Left ventricle myocardium inferior (tissue), 1 donor: ENCODE measurements at places on chromosomes 5 and 9. TPM values are rescaled to one million over a fixed set of nuclear protein-coding genes. Genes with fewer than 3 reads are reported as not detected.

DNA sequence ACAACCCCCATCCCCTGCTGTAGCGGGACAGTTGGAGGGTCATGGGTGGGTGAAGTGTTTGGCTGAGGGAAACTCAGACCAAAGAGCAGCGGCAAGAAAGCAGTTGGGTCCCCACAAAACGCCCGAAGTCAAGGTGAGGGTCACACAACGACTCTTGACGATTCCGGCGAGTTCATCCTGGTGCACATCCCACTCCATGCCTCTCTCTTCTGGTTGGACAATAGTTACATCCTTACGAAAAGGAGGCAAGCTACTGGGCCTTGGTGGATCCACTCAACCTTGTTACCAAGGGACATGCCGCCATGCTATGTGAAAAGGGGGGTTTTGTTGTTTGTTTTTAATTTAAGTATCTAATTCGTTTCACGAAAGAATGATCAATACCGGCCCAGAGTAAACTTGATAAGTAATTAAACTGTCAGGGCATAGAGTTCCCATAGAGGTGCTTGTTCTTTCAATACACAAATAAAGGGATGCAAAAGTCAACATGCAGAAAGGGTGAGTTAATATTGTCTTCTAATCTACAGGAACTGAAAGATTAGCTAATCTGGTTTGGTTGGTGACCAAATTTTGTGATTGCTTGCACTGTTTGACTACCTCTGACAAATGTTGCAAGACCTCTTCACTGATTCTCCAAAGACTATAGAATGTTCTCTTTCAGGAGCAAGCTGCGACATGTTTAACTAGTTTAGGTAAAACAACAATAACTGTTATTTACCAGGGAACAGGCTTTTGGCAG is 732 bp upstream of the SMIM15 start:
- peaks cover 54% of the 10 kb centered on the region for H3K4me1 ChIP-seq
- DNase-seq: no peak
- peak overlapping the region; percentile 93 for H3K27ac ChIP-seq
- no peaks in the 10 kb centered on the region for H3K27me3 ChIP-seq
- H3K4me3 ChIP-seq: peak overlapping the region; percentile 76

- H3K36me3 ChIP-seq: no peaks in the 10 kb centered on the region
- no peaks in the 10 kb centered on the region for H3K27me3 ChIP-seq
- H3K4me1 ChIP-seq: peaks cover 58% of the 10 kb centered on the region
- peak overlapping the region; percentile 99 for H3K27ac ChIP-seq
These were observed 812 bp downstream of the SREK1 start for GRCh38 chr5:66144834-66145390.

GRCh38 chr9:37936965-37937364 is 33.0 kb upstream of the SLC25A51 start:
- no peak overlapping the region for H3K4me3 ChIP-seq
- H3K4me1 ChIP-seq: peaks cover 42% of the 10 kb centered on the region
- DNase-seq: no peak
- H3K27ac ChIP-seq: peak overlapping the region; percentile 71

DNA sequence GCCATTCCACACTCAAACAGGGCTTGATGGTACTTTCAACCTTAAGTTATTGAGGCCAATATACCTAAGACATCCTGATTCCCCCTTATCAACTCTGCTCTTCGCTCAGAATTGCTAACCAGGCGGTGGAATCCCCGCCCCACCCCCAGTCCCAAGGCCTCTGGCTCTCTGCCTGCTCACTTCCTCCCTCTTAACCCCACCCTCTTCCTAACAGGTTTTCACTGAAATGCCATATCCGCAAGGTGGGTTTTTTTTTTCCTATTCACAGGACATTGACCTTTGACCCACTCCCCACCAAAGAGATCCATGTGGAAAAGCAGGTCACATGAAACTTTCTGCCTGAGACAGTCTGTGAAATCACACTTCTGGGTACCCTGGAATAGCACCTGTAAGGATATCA is 66.6 kb upstream of the IFNK start:
- peaks cover 16% of the 10 kb centered on the region for H3K36me3 ChIP-seq
- no peaks in the 10 kb centered on the region for H3K27me3 ChIP-seq
- H3K27ac ChIP-seq: no peak overlapping the region
- no peak overlapping the region for H3K4me3 ChIP-seq
- DNase-seq: peak; percentile 36

DNA sequence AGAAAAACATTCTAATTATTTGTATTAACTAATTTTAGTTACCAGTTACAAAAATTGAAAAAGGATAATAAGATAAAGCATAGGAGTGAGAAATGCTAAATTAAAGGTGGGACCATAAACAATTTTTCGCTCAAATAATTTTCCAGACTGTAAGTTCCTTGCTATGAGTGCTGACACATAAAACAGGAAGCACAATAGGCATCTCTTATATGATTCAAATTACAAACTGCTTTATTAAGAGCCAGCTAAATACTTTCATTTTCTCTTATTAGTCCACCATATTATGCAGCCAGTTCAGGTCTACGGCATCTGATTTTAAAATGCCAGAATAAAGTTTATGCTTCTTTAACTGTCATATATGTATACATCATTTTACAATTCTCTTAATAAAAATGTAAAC is 4.4 kb downstream of the RC3H2 start:
- peaks cover 79% of the 10 kb centered on the region for H3K4me1 ChIP-seq
- no peaks in the 10 kb centered on the region for H3K27me3 ChIP-seq
- peaks cover 16% of the 10 kb centered on the region for H3K36me3 ChIP-seq
- no peak for DNase-seq
- H3K4me3 ChIP-seq: no peak overlapping the region

- no peaks in the 10 kb centered on the region for H3K36me3 ChIP-seq
- H3K27ac ChIP-seq: no peak overlapping the region
These were observed 66.1 kb downstream of the TRPM6 start for GRCh38 chr9:74821636-74822035.

GRCh38 chr5:111932199-111932598 is 175.2 kb upstream of the NREP start:
- no peak overlapping the region for H3K27ac ChIP-seq
- no peak for DNase-seq
- H3K4me3 ChIP-seq: no peak overlapping the region

DNA sequence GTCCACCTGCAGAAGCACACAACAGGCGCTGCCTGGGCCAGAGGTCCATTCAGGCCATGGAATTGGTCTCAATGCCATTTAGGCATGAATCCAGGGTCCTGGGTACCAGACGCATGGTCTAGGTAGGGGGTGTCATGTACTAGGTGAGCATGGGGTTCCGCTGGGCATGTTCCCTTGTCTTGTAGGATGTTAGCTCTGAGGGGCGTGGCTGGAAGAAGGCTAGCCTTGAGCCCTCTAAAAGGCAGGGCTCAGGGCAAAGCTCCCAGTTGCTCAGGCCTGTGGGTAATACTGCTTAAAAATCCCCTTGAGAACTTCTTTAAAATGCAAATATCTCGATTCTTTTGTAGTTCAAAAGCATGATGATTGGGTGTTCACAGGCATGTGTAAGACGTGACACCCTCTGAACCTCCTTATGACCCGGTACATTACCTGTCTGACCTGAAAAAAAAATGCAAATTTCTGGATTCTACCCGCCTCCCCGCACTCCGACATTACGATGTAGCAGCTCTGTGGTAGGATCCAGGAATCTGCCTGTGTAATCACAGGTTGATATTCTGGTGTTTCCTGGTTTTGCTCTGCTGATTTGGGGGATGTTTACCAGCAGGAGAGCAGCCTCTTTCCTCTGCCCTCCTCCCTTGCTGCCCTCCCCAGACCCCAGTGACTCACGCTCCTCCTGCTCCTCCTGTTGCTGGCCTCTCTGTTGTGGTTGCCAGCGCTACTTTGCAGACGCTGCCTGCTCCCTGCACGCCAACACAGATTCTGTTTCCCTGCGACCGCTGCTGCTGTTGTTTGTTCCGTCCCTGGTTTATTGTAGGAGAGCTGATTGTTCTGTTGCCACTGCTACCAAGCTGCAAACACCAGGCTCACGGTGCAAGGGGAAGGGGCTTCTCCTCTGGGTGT is 5.7 kb downstream of the TMC1 start:
- H3K27me3 ChIP-seq: no peaks in the 10 kb centered on the region
- H3K4me3 ChIP-seq: peak overlapping the region; percentile 37
- H3K36me3 ChIP-seq: no peaks in the 10 kb centered on the region
- DNase-seq: peak; percentile 42

DNA sequence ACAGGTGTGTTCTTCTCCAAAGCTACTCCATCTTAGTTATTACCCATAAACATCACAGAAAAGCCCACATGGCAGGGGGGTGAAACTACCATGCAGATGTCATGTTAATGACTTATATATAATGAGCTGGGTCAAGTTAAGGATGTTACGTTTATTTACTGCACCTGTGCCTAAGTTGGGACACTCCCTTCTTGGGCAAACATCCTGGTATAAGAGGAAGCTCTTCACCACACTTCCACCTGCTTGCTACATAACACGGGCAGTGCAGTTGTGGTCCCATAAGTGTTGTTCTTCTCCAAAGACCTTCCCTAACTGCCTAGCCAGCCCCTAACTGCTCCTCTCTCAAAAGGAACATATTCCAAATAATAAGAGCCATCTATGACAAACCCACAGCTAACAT is 9.3 kb upstream of the ZCCHC9 start:
- no peak overlapping the region for H3K27ac ChIP-seq
- DNase-seq: no peak
- H3K36me3 ChIP-seq: peaks cover 31% of the 10 kb centered on the region

DNA sequence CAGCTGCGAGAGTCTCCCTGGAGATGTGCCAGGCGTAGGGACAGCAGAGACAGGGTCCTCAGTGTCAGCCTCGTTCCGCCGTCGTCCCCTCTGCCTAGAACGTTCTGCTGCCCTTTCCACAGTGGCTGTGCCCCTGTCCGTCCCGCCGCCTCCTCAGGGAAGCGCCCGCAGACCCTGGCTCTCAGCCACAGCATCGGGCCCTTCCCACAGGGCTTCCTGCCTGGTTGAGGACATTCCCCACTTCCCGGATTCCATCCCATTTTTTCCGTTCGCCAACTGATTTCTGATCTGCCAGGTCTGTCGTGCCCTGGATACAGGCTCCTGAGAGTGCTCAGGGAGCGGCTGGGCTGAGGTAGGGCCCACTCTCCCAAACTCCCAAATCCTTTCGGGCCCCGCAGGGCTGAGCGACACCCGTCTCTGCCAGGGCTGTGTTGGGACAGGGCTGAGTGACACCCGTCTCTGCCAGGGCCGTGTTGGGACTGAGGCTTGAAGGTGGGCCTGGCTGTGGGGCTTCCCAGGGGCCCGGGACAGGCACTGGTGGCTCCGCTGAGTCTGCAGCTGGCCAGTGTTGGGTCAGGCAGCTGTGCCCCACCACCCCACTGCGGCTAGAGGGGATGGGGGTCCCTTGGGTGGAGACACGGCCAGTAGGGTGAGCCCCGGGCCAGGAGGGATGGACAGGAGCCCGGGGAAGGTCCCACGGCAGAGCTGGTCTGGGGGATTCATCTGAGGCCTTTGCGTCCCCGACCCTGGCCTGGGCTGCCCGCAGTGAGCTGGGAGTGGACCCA is 15.9 kb downstream of the DNLZ start:
- H3K27ac ChIP-seq: no peak overlapping the region
- peaks cover 41% of the 10 kb centered on the region for H3K4me1 ChIP-seq
- H3K27me3 ChIP-seq: no peaks in the 10 kb centered on the region
- no peak overlapping the region for H3K4me3 ChIP-seq

DNA sequence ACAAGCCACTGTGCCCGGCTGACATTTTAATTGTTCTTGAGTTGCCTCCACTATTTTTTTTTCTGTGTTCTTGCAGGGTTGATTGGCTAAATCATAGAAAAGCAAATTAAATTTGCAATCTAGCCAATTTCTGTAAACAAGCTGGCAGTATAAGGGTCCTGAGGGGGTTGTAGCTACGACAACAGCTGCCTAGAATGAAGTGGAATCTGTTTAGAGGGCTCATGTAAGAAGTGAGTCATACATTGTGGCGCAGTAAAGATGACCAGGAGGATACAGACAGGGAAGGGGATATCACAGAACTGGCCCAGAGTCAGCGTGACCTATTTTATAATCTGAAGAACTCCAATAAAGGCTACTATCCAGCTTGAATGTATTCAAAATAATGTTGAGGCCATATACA is 82.2 kb upstream of the TLE1 start:
- no peak overlapping the region for H3K27ac ChIP-seq
- no peak for DNase-seq
- no peaks in the 10 kb centered on the region for H3K4me1 ChIP-seq
- H3K4me3 ChIP-seq: no peak overlapping the region
- no peaks in the 10 kb centered on the region for H3K36me3 ChIP-seq

- no peak overlapping the region for H3K4me3 ChIP-seq
- H3K27me3 ChIP-seq: no peaks in the 10 kb centered on the region
- H3K36me3 ChIP-seq: no peaks in the 10 kb centered on the region
- peaks cover 18% of the 10 kb centered on the region for H3K4me1 ChIP-seq
These were observed 35.2 kb upstream of the SPARC start for GRCh38 chr5:151721812-151722391.

GRCh38 chr9:85213650-85214607 is 527.8 kb downstream of the AGTPBP1 start:
- no peaks in the 10 kb centered on the region for H3K4me1 ChIP-seq
- no peak overlapping the region for H3K27ac ChIP-seq
- H3K4me3 ChIP-seq: no peak overlapping the region
- H3K27me3 ChIP-seq: peaks cover 16% of the 10 kb centered on the region
- no peak for DNase-seq
- no peaks in the 10 kb centered on the region for H3K36me3 ChIP-seq

DNA sequence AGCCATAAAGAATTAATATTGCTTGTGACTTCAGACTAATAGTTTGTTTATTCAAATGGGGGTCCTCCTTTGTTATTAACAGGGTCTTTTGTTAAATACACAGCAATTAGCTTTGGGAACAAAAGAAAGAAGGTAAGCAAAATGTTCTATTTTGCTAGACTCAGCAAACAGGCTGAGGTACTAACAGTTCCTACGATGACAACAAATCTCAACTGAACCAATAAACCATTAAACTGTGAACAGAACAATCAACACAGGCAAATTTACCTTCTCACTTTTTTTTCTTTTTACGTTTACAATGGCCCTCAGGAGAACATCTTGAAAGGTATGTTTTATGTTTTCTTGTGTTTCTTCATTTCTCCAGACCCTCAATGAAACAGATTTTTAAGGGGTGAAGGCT is 207.2 kb downstream of the NFIB start:
- peaks cover 15% of the 10 kb centered on the region for H3K36me3 ChIP-seq
- H3K4me1 ChIP-seq: peaks cover 53% of the 10 kb centered on the region
- H3K27ac ChIP-seq: peak overlapping the region; percentile 68
- DNase-seq: no peak
- no peaks in the 10 kb centered on the region for H3K27me3 ChIP-seq
- H3K4me3 ChIP-seq: no peak overlapping the region

GRCh38 chr9:134707031-134707680 is 65.6 kb downstream of the COL5A1 start:
- H3K4me1 ChIP-seq: peaks cover 67% of the 10 kb centered on the region
- H3K27me3 ChIP-seq: no peaks in the 10 kb centered on the region
- H3K4me3 ChIP-seq: no peak overlapping the region

The SLC25A2 gene
- not detected for total RNA-seq

The CANX gene
- total RNA-seq: 414 TPM

The GCNT1 gene
- total RNA-seq: 1.3 TPM

The DNM1 gene
- total RNA-seq: 4.9 TPM
